AG08395 (cell line): ENCODE measurements at places on chromosomes 3 and 15.

GRCh38 chr3:5799398-5799797, 611.9 kb downstream of the EDEM1 start:
- DNase-seq, result no peak

DNA sequence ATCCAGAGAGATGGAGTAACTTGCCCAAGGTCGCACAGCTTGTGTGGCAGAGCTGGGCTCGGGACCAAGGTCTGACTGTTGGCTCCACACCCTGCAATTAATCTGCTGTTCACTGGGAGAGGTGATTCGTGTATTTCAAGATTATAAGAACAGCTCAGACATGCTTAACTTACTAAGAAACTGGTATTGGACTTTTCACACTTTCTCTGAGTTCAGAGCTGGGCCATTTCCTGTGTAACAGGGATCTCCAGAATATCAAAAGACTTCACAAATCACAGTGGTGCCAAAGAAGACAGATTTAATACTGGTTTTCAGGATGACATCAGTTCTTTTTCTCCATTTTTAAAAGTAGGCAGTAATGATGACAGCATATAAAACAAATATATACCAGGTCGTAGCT, 156.8 kb upstream of the UBE2E1 start:
- DNase-seq, result no peak

DNA sequence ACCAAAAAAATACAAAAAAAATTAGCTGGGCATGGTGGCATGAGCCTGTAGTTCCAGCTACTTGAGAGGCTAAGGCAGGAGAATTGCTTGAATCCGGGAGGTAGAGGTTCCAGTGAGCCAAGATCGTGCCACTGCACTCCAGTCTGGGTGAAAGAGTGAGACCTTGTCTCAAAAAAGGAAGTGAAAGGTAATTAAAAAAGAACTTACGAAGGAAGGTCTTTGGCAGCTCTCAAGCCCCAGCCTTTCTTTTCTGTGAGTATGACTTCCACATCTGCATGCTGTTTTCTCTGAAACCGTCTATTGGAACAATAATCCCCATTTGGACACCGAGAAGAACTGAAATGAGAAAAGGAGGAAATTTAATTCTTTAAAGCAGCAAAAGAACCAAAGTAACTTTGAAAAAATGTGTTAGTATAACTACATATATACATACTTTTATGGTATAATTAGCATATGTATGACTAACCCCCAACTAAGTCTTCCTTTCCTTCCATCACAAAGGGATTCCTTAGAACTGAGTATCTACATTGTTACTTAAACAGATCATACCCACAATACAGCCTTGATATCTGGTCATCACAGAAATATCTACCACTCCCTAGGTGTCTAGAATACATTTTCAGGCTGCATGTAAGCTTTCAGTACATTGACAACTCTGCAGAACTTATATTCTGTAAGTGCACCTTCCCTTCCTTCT, 50.1 kb downstream of the SETD2 start:
- DNase-seq, result peak; percentile 65

DNA sequence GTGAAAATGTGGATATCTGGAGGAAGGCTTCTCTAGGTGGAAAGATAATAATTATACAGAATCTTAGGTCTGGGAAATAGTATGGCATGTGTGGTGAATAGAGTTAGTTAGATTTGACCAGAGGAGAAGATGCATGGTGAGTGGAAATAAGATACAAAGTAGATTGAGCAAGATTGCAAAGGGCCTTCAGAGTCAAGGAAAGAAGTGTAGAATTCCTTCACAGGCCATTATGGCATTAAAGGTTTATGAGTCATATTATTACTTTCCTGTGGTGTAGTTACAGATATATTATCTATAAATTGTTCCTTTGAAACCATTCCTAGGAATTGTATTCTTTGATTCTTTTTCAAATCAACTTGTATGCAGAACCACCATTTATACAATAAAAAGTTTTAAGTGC, 660.3 kb downstream of the SI start:
- no peak for DNase-seq

DNA sequence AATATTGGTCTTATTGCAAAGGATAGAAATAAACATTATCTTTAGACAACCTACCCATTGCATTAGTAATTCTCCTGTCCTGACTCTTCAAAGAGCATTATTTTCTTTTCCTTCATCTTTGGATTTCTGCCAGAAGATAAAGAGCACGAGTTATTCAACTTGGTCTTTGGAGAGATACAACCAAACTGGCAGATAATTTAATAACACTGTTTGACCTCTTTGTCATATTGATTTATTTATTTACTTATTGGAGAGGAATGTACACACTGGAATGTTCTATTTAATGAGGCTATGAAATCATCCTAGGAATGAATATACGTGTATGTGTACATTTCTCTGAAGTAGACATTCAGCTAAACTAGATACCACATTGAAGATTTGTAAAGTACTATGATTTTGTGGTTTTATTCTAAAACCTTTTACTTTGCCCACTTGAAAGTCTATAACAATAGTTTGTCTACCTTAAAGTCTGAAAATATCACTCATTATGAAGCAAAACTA, 462.1 kb downstream of the C3orf38 start:
- DNase-seq, result no peak

DNA sequence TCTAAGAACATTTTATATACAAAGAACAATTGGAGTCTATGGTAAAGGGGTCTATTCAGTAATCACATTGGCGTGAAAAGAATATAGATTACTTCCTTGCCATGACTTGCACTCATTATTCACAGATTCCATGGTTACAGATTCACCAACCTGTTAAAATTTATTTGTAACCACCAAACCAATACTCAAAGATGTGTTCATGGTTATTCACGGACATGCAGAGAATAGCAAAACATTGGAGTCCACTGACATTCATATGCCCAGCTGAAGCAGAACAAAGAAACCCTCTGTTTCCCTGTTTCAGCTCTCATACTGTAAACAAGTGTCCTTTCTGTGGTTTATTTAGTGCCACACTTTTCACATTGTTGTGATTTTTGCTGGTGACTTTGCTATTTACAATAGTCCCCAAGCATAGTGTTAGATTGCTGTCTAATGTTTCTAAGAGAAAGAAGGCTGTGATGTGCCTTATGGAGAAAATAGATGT, 185.8 kb upstream of the TTC14 start:
- no peak for DNase-seq

- no peak for DNase-seq
These were observed 15.3 kb downstream of the TMEM266 start for GRCh38 chr15:76075046-76075445.

- DNase-seq, result no peak
These were observed 328.1 kb downstream of the LRTM1 start for GRCh38 chr3:54599716-54600115.

DNA sequence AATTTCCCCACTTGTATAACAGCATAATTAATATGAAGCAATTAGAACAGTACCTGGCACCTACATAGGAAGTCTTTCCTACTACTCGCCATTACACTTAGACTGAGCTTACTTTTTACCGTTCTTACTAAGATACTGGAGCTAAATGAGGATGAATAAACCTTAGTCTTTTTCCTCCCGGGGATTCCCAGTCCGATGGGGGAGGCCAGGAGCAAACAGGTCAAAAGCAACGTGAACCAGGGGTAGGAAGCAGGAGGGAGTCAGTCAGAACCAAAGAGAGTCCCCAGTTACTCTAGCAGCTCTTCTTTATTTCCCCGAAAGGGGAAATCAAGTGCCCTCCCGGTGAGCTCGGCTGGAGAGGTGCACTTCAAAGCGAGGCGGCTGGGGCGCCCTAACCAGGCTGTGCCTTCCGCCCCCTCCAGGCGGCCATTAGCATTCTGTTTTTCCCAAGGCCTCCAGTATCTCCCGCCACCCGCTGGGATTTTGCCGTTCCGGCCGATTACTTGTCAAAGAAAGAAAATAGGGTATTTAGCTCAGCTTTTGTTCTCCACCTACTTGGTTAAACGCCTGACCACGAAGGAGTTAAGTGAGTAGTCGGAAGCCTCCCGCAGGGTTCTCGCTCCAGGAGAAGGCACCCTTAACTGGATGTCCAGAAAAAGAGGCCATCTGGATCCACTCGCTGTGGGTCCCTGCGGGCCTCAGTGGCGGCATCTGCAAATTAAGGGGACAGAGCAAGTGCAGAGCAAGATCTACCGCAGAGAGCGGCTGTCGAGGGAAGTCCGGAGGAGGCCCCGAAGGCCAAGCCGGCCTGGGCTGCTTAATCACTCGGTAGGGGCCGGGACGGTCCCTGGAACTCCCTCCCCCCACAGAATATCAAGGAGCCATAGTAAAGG, 6.3 kb upstream of the EOMES start:
- no peak for DNase-seq

DNA sequence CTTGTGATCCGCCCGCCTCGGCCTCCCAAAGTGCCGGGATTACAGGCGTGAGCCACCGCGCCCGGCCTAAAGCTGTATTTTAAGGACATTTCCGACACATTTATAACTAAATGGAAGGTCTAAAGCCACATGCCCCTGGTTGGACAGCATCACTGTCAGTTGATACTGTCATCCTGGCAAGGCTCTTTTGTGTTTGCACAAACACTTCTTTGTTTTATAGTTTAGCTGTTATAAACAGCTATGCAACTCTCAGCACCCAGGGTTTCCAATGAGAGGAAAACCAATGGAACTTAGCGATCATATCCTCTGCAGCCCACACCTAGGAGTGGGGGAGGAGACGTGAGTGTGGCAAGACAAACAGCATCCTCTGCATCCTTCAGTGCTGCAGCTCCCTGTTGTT, 19.7 kb downstream of the NIPA1 start:
- no peak for DNase-seq

DNA sequence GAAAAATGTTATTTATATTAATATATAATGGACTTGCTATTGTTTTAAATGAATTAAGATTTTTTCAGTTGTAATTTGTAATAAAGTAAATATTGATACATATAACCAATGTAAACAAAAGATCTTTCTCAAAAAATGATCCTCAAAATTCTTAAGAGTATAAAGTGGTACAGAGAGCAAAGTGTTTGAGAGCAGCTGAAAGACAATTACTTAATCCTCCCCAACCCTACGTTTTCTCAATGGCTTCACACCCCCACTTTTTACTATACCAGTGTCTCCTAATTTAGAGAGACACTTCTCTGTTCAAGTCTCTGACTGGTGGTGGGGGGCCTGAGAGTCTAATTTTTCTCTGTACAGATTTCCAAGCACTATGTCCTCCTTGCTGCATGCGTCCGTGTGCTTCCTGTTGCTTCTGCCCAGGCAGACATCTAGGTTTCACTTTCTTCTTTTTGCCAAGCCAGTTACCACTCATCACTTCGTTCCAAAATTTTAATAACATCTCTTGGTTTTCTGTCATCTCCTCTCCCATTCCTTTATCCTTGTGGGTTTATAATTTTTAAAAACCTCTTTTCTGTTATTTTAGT, 276.3 kb upstream of the DNAJC19 start:
- no peak for DNase-seq

DNA sequence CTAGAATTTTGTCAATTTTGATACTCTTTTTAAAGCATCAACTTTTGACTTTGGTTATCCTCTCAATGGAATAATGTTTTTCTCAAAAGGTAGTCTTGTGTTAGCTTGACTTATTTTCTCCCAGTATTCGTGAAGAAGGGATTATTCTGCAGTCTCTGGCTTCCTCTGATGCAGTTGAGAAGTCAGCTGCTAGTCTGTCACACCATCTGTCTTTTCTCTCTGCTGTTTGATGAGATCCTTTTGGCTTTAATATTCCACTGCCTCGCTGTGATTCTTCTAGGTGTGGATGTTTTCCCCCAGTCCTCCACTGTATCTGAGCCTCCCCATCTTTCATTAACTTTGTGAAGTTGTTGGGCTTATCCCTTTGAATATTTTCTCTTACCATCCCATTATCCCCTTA, 141.0 kb downstream of the WDR72 start:
- no peak for DNase-seq

DNA sequence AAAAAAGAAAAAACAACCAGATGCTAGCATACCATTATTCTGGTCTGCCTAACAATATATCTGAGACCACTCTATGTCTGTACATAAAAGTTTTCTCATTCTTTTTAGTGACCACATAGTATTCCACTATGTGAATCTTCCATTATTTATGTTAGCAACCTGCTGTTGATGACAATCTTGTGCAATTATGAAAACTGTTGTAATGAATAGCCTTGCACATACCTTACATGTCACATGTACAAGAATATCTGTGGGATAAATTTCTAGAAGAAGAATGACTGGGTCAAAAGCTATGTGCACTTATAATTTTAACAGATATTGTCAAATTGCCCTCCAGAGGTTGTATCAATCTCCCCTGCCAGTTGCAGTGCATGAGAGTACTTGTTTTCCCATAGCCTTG, 62.5 kb downstream of the ARHGAP31 start:
- no peak for DNase-seq

GRCh38 chr3:191963182-191963581, 502.2 kb downstream of the PYDC2 start:
- DNase-seq, result no peak

- DNase-seq, result no peak
These were observed 186.6 kb downstream of the SQOR start for GRCh38 chr15:45821390-45821789.

DNA sequence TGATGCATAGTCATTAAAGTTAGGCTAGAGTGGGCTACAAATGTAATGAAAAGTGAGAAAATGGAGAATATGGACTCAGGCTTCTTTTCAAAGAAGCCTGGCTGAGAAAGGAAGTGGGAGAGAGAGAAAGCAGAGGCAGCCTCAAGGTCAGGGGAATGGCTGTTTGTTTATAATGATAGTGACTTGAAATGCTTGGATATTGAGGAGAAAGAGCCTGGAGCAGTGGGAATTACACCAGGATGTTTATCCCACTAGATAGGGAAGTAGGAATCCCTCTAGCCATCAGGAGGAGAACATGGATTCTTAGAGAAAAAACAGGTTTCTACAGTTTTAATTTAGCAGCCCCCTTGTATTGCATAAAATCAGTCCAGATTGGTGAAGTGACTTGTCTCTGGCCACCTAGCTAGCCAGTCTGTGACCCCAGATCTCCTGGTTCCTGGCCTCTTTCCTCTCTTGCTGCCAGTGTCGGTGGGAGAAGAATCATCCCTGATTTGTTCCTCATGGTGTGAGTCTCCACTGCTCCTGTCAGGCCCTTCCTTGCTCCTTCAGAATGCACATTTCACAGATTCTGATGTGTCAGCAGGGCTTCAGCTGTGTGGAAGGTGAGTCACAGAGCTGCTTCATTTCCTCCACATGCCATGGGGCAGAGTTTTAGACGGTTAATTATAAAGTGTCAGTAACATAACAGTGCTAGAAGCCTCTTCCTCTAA, 32.9 kb downstream of the SEMA6D start:
- peak; percentile 88 for DNase-seq

- no peak for DNase-seq
These were observed 9.7 kb downstream of the TNFSF10 start for GRCh38 chr3:172513488-172513887.

- no peak for DNase-seq
These were observed 121.4 kb upstream of the MEIS2 start for GRCh38 chr15:37221671-37222145.
